ENCODE measurements at places on chromosomes 2 and 18. TPM values are rescaled to one million over a fixed set of nuclear protein-coding genes. Genes with fewer than 3 reads are reported as not detected.

GRCh38 chr2:240298117-240298790 lies 137.2 kb upstream of the GPC1 start:
- no peak for ATAC-seq

DNA sequence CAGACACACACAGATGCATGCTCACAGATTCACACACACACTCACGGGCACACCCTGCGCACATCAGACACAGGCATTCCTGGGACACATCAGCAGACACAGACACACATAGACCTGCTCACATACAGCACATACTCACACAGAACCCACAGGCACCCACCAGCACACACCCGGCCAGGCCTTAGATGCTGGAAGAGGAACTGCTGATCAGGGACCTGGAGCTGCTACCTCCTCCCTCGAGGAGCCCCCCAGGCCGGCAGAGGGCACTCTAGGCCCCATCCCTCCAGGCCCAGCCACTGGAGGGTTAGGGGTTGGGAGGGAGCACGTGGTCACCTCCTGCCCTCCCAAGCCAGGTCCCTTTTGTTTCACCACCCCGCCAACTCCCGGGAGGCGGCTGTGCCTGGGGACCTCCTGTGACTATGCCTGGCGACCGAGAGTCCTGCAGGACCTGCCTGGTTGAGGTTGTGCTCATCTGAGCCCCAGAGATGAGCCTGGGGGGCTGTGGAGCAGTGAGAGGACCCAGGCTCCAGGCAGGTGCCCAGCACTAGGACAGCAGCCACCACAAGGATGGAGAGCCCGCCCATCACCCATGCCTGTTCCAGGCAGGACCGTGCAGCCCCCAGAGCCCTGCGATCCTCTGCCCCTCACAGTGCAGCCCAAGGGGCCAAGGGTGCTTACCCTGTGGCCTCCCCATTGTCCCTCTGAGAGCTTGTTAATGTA lies 21.0 kb upstream of the PTMA start:
- ATAC-seq, result peak; percentile 86

- ATAC-seq, result no peak
Observed at GRCh38 chr18:24600076-24600654, 139.7 kb downstream of the HRH4 start.

NT5C1B gene
- not detected for total RNA-seq

- no peak for ATAC-seq
Observed at GRCh38 chr18:12376034-12376753, 833 bp downstream of the AFG3L2 start.

TUBB8B gene
- not detected for total RNA-seq

DNA sequence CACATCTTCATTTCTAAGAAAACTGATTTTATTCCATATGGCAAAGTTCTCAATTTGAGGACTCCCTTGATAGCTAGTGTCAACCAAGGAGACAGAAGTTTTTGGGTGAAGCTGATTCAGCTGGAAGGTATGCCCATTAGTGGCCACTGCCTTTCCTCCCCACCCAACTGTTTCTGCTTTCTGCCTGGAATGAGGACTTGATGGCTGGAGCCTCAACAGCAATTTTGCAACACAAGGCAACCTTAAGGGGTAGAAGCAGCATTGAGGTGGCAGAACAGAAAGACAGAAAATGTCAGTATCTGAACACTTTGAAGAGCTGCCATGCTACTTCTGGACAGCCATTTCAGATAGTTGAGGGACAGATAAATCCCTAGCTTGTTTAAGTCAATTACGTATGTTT lies 47.0 kb downstream of the INHBB start:
- ATAC-seq, result no peak

GRCh38 chr2:216694082-216694825 lies 1.1 kb downstream of the IGFBP5 start:
- ATAC-seq, result no peak

GRCh38 chr2:46796843-46797625 lies 118.6 kb downstream of the MCFD2 start:
- no peak for ATAC-seq

DNA sequence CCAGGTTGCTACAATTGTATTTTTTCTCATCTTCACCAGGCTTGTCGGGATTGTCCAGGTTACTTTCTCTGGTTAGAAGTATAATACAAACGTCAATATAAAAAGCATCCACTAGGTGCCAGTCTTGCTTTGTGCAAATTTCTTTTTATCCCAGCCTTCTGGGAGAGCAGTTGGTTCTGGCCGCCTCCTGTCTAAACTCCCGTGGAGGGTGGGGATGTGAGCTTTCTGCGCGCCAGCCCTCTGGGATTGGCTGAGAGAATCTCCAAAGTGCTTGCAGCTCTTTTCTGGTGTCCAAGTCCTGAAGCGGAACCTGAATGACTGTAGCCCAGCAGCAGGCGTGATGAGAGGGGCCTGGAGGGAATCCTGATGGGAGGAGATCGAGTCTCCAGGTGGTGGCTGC lies 22.4 kb upstream of the TOGARAM2 start:
- peak; percentile 71 for ATAC-seq

DNA sequence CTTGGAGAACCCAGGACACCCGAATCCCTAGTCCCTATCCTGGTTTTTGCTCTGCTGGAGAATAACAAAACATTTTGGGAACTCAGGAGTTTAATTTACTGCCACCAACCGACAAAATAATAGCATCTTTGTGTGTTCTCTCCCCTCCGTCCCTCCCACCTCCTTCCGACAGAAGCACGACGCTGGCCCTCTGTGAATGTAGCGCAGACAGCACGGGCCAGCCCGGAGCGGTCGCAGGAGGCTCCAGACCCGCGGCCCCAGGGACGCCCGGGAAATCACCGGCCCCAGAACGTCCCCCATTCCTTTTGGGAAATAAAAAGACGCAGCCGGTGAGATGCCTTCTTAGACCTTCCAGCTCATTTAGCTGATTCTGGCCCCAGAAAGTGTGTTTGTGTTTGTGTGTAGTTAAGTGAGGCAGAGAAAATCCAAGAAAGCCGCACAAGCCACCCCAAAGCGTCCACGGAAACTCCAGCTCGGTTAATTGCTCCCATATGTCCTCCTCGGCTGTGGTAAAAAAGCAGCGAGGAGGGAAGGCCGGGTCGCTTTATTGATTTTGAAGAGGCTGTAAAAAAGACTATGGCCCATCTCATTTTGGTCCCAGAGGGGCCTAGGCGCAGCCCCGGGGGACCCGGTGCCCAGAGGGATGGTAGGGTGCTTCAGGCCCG lies 577 bp upstream of the TANC1 start:
- no peak for ATAC-seq

GRCh38 chr18:8820396-8821082 lies 115.2 kb downstream of the MTCL1 start:
- ATAC-seq, result no peak

REEP1 gene
- total RNA-seq, result 0.11 TPM

- no peak for ATAC-seq
Observed at GRCh38 chr2:236852977-236853374, 232.7 kb upstream of the COPS8 start.

PIEZO2 gene
- total RNA-seq, result not detected

DNA sequence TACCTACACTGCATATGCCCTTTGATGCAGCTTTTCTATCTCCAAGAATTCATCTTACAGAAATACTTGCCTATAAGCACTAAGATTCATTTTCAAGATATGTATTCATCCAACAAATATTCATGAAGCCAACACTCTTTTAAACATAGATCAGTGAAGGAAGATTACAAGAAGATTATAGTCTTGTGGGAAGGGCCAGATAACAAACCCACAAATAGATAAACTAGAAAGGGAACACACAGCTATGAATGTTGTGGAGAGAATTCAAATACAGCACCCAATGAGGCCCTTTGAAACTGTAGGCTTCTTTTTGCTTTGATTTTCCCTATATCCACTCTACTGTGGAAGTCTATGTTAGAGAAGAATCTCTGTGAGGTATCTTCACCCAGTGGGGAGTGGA lies 186.7 kb upstream of the RBMS1 start:
- ATAC-seq, result no peak

GRCh38 chr2:191321861-191322662 lies 76.9 kb downstream of the MYO1B start:
- ATAC-seq, result peak; percentile 18

- no peak for ATAC-seq
Observed at GRCh38 chr18:77250501-77250925, 865 bp downstream of the GALR1 start.

DNA sequence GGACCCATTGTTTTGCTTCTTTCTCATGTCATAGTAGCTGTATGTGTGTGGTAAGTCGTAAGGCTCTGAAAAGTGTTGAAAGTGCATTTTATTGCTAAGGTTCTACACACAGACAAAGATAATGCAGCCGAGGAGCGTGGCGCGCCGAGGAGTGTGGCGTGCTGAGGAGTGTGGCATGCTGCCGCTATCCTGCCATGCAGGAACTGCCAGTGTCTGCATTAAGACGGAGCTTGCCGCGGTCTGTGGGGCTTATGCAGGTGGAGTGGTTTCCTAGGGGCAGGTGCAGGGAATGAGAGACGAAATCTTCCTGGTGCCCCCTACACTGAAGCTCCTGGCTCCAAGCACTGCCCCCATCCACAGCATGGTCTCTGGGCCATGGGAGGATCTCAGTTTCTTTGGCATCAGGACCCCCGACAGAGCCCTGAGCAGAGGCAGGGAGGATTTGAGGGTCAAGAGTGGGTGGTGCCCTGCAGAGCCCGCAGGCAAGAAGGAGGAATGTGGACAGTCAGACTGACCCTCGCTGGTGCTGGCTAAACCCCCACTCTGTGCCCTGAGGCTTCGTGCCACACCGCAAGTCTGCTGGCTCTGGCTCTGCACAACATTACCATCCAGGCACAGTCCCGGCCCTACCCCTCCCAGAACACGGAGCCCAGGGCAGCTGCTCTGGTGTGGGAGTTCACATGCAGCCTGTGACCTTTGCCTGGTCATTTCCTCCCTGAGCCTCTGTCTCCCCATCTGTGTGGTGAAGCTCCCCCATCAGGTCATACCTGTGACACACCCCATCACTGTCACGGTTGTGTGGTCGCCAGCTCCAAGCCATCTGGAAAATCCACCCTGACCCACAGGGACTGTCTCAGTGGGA lies 3.2 kb downstream of the SNED1 start:
- ATAC-seq, result no peak

DNA sequence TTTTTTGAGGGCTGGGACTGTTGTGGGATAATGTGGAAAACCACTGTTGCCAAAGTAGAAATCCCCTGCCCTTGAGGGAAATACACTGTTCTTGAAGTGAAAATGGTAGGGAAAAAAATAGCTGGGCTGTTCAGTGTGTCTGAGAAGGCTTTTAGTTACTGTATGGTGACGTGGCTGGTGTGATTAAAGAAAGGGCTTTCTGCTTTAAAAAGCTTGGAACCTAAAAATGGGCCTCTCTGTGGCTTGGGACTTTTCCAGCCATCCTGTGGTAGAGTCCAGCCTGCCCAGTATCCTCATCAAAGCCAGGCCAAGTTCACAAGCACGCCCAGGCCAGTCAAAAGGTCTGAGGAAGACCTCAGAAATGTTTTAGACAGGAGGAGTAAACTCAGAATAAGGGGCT lies 6.8 kb downstream of the MGAT5 start:
- ATAC-seq, result no peak
